Esophagus (tissue), 2 donors: ENCODE measurements at places on chromosomes 4 and X. TPM values are rescaled to one million over a fixed set of nuclear protein-coding genes. Genes with fewer than 3 reads are reported as not detected.

Gene SLITRK4
- 0.06 TPM for polyA plus RNA-seq

Gene SLC25A4
- polyA plus RNA-seq, result 20.6 TPM

Gene TEX11
- not detected for polyA plus RNA-seq

Gene USP26
- not detected for polyA plus RNA-seq

Gene CYP2U1
- 0.77 TPM for polyA plus RNA-seq

Gene AFM
- polyA plus RNA-seq, result not detected

Gene PCDH11X
- polyA plus RNA-seq, result under 0.01 TPM

Gene FAM241A
- polyA plus RNA-seq, result 2.0 TPM

Gene DTHD1
- 0.04 TPM for polyA plus RNA-seq

Gene NOX1
- polyA plus RNA-seq, result 0.02 TPM

Gene NPNT
- polyA plus RNA-seq, result 15.6 TPM

Gene NR0B1
- polyA plus RNA-seq, result 0.02 TPM

Gene APEX2
- 14.3 TPM for polyA plus RNA-seq
